ENCODE measurements at places on chromosomes 3 and 15. TPM values are rescaled to one million over a fixed set of nuclear protein-coding genes. Genes with fewer than 3 reads are reported as not detected.

ITIH1 gene
- total RNA-seq: not detected

IL5RA gene
- 5.6 TPM for total RNA-seq

GNAT1 gene
- not detected for total RNA-seq

PTX3 gene
- total RNA-seq: 3.2 TPM

IGSF10 gene
- total RNA-seq: 30.9 TPM

POPDC2 gene
- 1.5 TPM for total RNA-seq

GOLGA6C gene
- total RNA-seq: not detected

EAF2 gene
- 7.3 TPM for total RNA-seq

SLC28A1 gene
- total RNA-seq: not detected

C3orf52 gene
- total RNA-seq: 16.4 TPM

MYO5C gene
- 74.7 TPM for total RNA-seq

SLC49A4 gene
- total RNA-seq: 14.9 TPM

ADAMTS17 gene
- total RNA-seq: 3.0 TPM

LRRC3B gene
- total RNA-seq: 0.30 TPM

LYZL4 gene
- not detected for total RNA-seq

TRANK1 gene
- 36.9 TPM for total RNA-seq

All from lower lobe of right lung (tissue), 2 donors.